ENCODE measurements at places on chromosomes 11 and 22.

- no peak for DNase-seq
Observed at GRCh38 chr11:14977101-14977880, 5.1 kb upstream of the CALCA start.

DNA sequence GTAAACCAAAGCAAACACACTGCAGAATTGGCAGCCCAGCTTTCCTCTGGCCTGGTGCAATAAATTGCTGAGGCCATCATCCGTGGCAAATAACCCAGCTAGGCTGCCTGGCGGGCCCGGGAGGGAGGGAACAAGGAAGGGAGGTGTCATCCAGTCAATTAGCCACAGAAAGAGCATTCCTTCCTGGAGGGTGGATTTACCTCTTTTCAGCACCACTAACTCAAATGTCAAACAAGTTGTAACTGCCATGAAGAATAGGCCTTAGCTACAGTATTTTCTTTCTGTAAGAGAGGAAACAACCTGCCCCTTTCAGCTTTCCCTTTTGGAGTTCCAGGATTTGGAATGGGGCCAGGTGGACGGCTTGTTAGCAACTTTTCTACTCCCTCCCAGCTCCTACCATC lies 163.8 kb upstream of the BDNF start:
- DNase-seq, result no peak

- no peak for DNase-seq
Observed at GRCh38 chr11:106001304-106002012, 20.6 kb downstream of the MSANTD4 start.

- no peak for DNase-seq
Observed at GRCh38 chr22:38032681-38033521, 24.3 kb upstream of the PICK1 start.

DNA sequence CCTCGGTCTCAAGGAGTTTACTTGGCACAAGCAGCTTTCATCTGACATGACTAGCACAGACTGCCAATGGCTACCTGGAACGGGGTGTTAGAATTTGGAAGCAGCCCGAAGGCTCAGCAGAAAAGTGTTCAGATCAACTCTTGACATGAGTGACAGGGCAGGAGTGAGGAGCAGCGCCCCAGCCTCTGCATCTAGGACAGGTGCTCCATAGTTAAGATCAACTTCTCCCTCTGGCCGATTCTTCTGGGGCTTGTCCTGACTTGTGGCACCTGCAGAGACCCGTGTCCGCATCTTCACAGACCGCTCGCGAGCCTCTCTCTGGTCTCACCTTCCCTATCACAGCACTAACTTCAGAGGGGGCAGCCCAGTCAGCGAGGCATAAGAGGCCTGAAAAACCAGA lies 42.5 kb upstream of the CHKA start:
- no peak for DNase-seq

Data from globus pallidus (tissue), 1 donor.